Hematopoietic multipotent progenitor cell treated with erythropoietin and hydrocortisone succinate and interleukin-3 and kit ligand, for 8 days (in vitro differentiated cells): ENCODE measurements at places on chromosomes 13 and 19.

- no peak for DNase-seq
Measured at GRCh38 chr13:33090755-33091414, 74.7 kb downstream of the KL start.

DNA sequence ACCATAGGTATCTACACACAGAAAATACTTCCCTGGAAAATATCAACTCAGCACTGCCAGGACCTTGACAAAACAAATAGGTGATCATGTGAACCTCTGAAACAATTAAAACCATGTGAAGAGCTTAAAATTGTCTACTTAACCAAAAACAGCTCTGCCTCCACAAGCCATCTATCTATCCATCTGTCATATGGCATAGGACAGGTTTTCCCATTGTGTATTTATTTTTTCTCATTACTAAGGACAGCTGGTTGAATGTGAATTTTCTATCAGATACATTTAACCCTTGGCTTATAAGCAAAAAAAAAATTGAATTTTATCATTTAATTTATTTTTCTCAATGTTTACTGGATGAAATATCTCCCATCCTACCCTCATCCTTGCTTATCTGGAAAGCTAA lies 279.5 kb downstream of the PCDH9 start:
- DNase-seq, result no peak

GRCh38 chr13:112443191-112443994 lies 67.2 kb downstream of the SPACA7 start:
- no peak for DNase-seq

DNA sequence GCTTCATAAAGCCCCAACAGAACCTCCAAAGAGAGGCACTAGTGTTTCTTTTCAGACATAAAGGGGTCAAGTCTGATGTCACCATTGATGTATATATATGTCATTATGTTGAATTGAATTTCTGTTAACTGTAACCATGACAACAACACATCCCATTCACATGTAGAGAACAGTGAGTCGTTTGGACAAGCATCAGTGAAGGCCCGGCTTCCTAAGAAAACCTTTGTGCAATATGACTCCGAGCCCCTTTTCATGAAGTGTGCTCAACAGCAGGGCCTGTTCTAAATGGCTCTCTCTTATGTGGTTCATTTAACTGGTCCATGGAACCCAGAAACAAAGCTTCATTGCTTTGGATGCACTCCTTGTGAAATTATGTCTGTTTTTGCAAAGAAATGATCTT lies 67.2 kb upstream of the UBL3 start:
- DNase-seq, result no peak

GRCh38 chr13:31964168-31964567 lies 67.4 kb upstream of the FRY start:
- no peak for DNase-seq

GRCh38 chr13:72696579-72696978 lies 30.9 kb downstream of the MZT1 start:
- DNase-seq, result peak; percentile 18

- DNase-seq, result no peak
Measured at GRCh38 chr13:51630288-51630615, 46.0 kb downstream of the WDFY2 start.

DNA sequence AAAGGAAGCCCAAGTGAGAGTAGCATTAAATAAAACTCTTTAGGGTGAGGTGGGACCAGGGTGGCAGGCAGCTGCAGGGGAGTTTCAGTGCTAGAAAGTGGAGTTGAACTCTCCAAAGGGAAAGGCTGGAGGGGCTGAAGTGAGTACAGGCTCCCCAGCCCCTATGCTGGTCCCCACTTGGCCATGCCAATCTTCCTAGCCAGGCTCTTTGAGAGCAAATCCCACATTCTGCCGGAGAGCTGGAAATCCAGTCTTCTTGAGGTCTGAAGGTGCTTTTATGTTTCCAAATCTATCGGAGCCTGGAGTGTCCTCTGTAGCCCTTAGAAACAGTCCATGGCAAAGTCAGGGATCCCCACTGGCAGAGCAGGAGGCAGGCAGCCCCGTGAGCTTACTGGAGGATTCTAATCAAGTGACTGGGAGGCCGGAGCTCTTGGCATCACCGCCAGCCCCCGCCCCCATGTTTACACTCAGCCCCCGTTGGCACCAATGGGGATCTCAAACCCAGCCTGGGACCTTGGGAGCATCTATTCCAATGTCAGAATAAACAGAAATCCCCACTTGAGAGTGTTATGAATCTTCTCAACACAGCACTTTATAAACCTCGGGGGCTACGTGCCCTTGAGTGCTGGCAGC lies 18.3 kb downstream of the ZNF536 start:
- DNase-seq, result no peak

- peak; percentile 56 for DNase-seq
Measured at GRCh38 chr13:27203854-27204253, 32.2 kb upstream of the USP12 start.

- no peak for DNase-seq
Measured at GRCh38 chr13:109271555-109272541, 514.5 kb downstream of the IRS2 start.

DNA sequence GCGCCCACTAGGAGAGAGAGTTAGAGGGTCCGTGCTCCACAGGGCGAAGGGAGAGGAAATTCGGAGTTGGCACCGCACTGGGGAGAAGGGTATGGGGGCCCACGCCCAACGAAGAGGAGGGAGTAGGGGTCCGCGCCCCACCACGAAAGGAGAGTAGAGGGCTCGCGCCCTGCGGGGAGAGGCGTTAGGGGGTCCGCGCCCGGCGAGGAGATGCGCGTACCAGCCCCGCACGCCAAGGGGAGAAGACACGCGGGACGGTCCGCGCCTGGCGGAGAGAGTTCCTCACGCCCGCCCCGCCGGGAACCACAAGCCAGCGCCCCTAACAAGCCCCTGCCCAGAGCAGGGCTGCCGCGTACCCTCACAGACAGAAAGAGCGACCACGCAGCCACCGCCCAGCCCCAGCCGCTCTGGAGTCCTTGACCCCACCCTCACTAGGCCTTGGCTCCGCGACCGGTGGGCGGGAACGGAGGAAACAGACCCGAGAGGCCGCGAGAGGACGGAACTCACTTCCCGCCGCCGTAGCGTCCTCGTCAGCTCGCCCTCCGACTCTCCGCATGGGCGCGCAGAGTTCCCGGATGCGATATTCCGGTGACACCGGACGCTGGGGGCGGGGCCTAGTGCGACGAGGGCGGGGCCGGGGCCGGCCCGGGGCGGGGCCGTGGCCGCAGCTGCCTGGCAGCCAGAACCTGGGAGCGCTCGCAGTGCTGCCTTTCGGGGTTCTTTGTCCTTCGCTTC lies 20.0 kb upstream of the ZSCAN18 start:
- DNase-seq, result no peak

DNA sequence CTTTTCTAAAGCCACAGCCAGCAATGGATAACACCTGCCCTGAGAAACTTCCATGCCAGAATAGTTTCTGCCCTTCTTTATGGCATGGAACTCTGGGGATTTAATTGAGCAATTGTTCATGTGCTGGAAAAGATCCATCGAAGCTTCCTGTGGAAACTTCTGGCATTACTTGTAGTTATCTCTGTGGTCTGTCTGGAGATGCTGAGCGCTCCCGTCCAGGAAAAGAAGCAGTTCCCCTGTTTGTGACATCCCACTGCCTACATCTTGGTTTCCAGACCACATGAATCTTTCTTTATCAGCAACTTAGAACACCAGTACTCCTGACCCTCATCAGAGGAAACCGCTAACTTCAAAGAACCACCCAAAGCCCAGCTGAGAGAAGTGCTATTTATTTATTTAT lies 24.6 kb downstream of the FLT1 start:
- no peak for DNase-seq

- no peak for DNase-seq
Measured at GRCh38 chr19:40191836-40192646, 815 bp downstream of the MAP3K10 start.

DNA sequence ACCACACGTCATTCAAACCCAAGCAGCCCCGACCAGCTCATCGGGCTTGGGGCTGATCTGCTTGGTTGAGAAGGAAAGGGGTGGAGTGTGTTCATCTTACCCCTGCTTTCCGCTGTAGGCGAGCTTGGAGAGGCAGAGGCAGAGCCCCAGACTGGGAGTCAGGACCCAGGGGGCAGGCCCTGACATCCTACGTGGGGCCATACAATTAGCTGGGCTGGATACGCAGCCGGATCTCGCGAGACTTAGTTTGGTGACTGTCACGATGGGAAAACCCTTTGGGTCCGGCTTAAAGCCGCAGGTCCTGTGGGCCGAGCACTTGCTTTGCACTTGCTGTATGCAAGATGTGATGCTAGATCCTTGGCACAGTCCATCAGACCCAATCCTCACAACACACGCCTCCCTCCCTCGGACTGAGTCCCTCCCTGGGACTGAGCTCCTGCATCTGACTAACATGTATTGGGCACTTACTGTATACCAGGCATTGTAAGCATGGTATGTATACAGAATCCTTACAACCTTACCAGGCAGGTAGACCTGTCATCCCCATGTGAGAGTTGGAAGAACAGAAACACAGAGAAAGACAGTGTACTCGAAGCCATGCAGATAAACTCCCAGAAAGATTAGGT lies 3.7 kb downstream of the CEACAM16 start:
- DNase-seq, result no peak

- no peak for DNase-seq
Measured at GRCh38 chr13:98939660-98940191, 38.1 kb downstream of the DOCK9 start.

- no peak for DNase-seq
Measured at GRCh38 chr19:52034051-52034728, 6.0 kb upstream of the ZNF614 start.

- no peak for DNase-seq
Measured at GRCh38 chr13:79799059-79799867, 318.3 kb downstream of the NDFIP2 start.

DNA sequence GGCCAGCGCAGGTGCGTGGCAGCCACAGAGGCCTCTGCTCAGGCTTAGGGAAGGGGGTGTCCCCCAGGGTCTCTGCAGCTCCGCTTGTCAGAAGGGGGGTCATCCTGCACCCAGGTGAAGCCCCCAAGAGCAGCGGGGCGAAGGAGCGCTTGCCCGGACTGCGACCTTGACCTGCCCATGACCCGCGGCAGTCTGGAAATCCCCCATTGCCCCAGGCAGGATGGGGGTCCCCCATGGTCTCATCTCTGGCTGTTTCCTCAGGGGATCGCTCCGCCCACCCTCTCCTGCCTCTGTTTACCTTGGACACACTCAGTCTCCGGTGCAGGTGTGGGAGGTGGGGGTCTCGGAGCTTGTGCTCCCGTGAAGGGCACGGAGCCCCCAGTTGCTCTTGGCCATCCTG lies 82.7 kb downstream of the KDM4B start:
- DNase-seq, result no peak

DNA sequence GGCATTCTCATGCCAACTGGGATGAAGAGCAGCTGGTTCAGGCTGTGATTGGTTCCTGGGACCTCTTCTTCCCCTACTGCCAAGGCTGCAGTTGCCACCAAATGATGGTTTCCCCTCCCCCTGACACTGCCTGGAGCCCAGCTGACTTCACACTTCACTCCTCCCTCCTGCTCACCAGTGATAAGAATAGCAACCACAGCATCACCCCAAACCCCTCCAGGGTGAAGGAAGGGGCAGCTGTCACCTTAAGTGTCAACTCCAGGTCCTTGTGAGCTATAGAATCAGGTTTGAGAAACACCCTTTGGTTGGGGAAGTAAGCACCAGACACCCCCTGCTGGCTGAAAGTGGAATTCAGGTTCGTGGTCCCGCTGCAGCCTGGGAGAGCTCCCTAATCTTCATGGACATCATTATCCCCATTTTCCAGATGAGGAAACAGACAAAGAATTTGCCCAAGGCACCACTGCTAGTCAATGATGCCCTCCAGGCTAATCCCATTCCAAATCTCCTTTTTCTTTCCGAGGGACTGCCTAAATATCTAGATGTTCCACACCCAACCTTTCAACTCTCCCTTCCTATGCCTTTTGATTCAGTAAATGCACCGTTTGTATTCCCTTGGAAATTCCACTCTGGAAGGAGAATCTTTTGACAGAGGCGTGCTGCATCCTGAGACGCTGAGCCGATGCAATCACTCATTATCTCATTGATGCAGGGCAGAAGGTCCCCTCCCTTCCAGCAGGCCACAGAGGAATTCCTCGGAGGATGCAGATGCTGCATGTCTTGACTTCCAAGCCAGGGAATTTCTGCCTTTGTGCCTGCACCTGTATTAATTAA lies 50.6 kb upstream of the UQCRFS1 start:
- DNase-seq, result peak; percentile 48

DNA sequence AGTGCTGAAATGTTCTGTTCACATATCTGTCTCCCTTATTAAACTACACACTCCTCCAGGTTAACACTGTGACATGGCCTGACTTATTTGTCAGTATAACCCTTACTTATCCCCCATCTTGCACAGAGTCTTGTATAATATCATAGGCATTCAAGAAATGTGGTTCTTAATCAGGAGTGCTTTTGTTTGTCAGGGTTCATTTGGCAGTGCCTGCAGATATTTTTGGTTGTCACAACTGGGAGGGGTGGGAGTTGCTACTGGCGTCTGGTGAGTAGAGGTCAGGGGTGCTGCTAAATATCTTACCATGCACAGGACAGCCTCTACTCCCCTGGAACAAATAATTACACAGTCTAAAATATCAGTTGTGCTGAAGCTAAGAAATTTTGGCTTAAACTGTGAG lies 20.4 kb upstream of the OBI1 start:
- no peak for DNase-seq

- peak; percentile 78 for DNase-seq
Measured at GRCh38 chr19:46753420-46754155, 7.3 kb upstream of the STRN4 start.

DNA sequence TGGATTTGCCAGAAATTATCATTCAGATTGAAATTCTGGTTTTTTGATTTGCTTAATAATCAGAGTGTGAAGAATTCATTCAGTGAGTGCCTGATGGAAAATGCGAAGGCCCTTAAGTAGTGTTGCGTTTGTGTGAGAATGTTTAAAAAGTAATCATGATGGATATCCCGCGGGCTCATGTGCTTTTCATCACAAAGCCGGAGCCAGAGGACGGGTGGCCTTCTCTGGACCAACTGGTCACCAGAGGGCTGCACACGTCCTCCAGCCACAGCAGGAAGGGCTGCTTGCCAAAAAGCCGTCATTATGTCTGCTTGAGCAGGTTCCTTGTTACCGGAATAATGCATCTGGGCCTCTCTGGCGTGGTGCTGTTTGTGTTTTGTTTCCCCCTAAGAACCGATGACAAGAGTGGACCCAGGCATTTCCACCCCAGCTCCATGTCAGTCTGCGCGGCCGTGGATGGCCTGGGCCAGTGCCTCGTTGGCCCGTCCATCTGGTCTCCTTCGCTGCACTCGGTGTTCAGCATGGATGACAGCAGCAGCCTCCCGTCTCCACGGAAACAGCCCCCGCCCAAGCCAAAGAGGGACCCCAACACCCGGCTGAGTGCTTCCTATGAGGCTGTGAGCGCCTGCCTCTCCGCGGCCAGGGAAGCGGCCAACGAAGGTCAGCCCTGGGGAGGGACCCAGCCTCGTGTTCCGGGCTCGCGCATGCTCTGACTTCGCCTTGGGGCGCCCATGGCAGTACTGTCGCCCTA lies 497.7 kb downstream of the MYO16 start:
- DNase-seq, result no peak

GRCh38 chr19:58305065-58305931 lies at the start of gene ERVK3-1:
ERVK3-1 (plus strand) TSS chr19:58305377; CDS start chr19:58312169, 6,792 bp downstream.
- DNase-seq, result peak; percentile 99

- no peak for DNase-seq
Measured at GRCh38 chr19:5345895-5346386, 5.3 kb upstream of the PTPRS start.
